Stimulated activated CD8-positive, alpha-beta memory T cell treated with anti-CD3 and anti-CD28 coated beads, Interleukin-12 subunit alpha, Interleukin-12 subunit beta, amount 100 ng/mL, for 1 hour (primary cell): ENCODE measurements at places on chromosomes 1 and 21.

GRCh38 chr1:160640359-160641123, 6.3 kb downstream of the SLAMF1 start:
- no peak for DNase-seq

- no peak for DNase-seq
These were observed 590 bp upstream of the TACSTD2 start for GRCh38 chr1:58577654-58578030.

GRCh38 chr1:26170472-26170821, 739 bp downstream of the ZNF593 start:
- DNase-seq: no peak

DNA sequence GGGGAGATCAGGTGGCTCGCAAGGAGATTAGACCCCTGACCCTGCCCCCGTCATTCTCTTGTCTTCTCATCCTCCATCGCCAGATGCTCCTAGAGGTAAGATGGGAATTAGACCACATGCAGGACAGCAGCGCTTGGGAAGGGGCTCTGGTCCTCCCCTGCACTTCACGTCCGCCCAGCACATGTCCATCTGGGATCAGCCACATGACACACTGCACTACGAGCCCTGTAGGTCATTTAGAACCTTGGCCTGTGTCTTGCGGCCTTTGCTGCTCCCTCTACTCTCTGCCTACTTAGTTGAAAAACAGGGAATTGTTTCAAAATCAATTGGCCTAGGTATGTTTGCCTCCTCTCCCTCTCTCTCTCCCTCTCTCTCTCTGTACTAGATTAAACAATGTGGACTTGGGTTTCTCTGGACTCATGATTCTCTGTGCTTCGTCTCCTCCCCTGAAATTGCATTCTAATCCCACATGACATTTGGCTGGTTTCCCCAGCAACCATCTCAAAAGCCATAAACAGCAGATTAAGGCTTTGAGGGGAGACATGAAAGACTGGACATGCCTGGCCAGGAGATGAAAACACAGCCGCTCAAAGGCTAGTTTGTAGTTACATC, 3.8 kb upstream of the NCMAP start:
- no peak for DNase-seq
